ENCODE measurements at places on chromosomes 2 and 18.

DNA sequence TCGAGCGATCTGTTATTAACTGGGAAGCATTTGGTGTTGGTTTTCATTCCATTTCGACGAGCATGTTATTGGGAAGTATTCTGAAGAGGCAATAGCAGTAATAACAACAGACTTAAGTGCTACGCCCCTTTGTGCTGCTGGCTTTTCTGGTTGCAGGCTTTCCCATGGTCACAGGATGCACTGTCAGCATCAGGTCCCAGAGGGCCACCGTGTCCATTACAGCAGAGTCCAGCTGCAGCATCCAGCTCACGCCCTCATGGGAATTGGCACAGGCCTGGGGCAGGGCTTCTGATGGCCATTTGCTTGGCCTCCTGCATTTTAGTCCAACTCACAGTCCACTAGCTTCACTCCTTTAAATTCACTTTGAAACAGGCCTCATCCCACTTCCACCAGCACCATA lies 44.4 kb downstream of the BCL2L11 start:
- DNase-seq = no peak

- peak; percentile 82 for DNase-seq
These were observed 135.0 kb downstream of the TGIF1 start for GRCh38 chr18:3584897-3585460.

GRCh38 chr18:80210312-80211083 lies 36.8 kb downstream of the PARD6G start:
- no peak for DNase-seq

GRCh38 chr2:188870289-188870688 lies 103.9 kb upstream of the COL3A1 start:
- no peak for DNase-seq

- peak; percentile 95 for DNase-seq
These were observed 2.7 kb downstream of the ZNF532 start for GRCh38 chr18:58867281-58867961.

DNA sequence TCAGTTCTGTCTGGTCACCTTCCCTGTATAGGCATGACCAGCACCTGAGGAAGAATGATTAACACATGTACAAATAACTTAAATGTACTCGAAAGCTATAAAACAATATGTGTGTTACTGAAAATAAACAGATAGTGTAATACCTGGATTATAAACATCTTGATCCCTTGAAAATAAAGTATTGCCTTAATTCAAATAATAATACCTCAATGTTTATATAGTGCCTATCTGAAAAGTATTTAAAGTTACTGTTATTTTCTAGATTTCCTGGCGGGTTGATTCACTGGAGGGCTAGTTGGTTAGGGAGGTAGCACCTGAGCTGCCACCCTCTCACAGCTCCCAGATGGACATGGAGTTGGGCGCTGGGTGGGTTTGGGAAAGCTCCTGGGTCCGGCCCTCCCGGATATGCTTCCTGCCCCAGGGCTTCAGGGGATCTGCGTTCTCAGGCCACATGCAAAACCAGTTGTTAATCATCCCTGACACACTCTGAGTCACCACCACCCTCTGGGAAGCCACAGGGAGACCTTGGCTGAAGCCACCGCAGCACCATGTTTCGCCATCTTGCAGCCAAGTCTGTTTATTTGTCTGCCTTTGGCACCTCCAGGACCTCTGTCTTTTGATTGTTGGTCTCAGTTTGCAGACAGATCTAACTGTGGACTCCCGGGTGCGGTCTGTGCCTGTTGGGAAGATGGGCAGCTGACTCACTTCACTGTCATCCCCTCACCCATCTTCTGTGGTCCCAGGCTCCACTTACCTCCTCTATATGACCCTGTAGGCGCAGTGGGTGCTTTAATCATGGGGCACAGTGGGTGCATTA lies 35.3 kb downstream of the RAB31 start:
- peak; percentile 87 for DNase-seq

GRCh38 chr2:21256006-21256405 lies 132.2 kb downstream of the TDRD15 start:
- DNase-seq = no peak

DNA sequence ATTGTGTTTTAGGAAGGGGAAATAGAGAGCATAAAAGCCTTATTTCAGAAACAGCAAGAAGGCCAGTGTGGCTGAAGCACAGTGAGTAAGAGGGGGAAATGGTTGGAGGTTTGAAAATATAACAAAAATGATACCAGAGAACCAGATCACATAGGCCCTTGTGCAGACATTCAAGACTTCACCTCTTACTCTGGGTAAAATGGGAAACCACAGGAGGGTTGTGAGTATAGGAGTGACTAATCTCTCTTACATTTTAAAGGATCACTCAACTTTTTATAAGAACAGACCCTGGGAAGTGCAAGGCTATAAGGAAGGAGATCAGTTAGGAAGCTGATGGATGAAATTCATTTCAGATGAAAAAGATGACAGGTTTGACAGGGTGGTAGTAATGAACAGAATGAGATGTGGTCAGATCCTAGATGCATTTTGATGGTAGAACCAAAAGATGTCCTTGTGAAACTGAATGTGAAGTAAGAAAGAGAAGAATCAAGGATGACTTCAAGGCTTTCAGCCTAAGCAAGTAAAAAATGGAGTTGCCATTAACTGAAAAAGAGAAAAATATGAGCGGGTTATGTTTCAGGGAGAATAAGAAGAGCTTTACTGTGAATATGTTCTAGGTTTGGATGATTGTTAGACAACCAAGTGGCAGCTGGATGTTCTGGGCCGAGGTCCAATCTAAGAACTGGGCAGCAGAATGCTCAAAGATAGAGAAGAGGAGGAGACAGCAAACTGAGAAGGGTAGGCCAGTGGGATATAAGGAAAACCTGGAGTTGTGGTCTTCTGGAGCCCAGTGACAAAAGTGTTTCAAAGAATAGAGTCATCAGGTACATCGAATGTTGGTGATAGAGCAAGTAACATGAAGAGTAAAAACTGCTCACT lies 65.1 kb downstream of the USP40 start:
- DNase-seq = no peak

DNA sequence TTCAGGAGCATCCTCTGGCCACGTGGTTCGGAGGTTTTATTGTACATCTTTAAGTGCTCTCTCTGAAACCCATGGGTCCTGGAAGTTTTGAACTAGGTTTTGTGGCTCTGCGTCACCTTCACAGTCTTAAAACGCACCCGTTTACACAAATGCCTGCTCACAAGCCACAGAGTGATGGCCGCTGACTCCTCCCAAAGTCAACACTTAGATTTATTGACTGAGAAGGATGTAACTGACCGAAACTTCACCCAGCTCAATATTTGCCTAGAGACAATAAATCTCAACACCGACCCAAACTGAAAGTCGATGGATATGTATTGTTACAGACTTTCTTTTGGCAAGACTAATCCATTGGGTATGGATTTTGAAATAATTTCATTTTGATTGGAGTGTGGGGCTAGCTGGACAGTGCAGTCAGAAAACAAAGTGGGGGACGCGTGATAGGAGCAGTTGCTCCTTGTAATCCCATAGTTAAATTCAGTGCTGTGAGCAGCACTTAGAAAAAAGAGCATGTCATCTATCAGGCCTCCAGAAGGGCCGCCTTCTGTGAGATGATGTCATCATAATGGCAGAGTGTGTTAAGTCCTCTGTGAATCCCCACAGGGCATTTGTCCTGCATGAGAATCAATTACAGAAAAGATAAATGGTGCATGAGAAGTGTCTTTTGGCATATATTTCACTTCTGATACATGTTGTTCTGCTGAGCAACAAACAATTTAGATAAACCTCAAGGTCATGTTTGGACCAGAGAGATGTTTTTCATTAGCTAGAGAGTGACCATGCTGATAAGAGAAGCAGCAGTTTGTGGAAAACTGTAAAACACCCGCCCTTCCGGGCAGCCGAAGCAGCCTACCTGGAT lies 183.7 kb downstream of the INO80D start:
- DNase-seq = no peak

DNA sequence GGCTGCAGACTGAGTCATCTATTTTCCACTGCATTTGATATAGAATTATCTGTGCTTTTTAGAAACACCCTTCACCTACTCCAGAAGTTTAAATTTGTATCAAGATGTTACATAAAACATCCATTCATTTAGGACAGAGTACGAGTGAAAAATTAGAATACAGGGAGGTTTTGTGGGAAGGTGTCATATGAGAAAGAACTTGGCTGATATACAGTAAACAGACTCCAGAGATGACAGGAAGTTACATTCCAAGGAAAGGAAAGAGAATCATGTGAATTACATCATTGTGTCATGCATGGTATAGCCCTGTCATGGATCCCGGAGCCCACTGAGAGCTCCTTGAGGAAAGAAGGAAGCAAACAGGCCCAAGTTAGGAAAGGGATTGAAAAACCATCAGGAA lies 341.5 kb upstream of the PKDCC start:
- DNase-seq = no peak

DNA sequence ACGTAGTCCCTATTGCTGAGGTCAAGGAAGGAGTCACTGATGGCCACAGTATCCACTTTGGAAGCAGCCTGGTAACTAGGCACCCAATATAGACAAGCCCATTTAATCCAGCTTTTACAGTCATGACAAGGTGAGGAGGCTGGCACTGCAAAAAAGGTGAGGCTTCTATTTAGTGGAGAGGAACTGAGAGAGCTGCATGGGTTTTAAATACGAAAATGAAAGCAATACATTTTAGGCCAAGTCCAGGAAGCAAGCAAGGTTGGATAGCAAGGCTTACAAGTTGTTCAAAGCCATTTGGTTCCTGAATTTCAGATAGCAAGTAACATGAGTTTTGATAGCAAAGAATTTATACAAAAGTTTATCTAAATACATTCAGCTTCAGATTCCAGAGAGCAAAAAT lies 80.4 kb downstream of the SGPP2 start:
- no peak for DNase-seq

- no peak for DNase-seq
These were observed 349.7 kb downstream of the ZEB2 start for GRCh38 chr2:144170179-144170578.

- DNase-seq = no peak
These were observed 78.2 kb downstream of the ZEB2 start for GRCh38 chr2:144441711-144442141.

- no peak for DNase-seq
These were observed 116.4 kb downstream of the MREG start for GRCh38 chr2:215896921-215897320.

DNA sequence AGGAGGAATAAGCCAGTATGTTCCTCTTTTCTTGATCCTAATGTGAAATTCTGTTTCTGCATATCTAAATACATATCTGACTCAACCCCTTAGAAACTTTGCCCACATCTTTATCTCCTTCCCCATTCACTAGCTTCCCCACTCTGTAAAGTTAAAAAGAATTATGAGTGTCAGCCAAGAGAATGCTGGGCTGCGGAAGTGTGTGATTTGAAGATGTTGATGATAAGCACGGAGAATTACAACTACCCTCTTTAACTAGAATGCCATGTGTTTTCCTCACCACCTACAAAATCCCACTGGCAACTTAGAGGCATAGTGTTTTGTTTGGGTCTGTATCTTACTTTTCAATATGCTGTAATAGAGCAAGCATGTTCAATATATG lies 490.4 kb upstream of the FANCL start:
- DNase-seq = no peak

DNA sequence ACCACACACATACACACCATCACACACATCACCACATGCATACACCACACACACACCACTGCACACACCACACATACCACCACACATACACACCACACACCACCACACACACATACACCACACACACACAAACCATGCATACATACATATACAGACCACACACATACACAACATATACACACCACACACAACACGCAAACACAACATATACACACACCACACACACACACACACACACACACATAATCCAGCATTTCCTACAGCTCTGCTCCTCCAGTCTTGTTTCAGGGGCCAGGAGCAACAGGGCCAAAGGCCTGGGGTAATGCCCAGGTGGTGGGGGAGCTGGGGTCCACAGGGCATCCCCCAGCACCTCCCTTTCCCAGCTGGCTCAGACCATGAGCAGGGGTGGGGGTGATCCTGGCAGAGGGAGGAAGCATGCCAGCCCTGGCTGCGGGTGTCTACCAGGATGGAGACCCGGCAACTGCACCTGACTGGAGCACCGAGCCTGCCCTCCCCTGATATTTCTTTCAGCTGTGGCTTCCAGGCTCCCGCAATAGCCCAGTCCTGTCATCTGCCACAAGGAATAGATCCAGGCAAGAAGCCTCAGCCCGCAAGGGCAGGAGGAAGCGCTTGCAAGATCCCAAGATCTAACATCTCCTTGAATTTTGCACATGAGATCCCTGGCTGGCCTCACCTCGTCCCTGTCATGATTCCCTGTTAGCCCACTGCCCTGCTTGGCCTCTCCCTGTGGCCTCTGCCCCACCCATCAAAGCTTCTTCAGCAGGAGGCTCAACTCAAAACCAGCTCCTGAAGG lies 196.9 kb downstream of the TNS1 start:
- no peak for DNase-seq

DNA sequence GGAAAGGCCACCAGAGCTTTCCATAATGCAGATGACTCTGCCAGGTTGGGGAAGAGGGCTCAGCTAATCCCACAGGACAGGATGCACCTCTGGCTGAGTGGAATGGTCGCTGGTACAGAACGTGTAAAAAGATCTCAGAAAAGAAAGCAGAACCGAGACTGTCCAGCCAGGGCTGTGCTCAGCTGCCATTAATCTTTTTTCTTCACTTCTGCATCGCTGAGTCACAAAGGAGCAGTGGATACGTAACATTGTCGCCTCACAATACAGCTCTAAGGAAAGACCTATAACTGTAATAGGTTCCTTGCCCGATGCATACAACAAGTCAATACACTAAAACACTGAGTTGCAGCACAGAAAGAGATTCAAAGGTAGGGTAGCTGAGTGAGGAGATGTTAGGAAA lies 354.2 kb downstream of the EN1 start:
- DNase-seq = peak; percentile 38

DNA sequence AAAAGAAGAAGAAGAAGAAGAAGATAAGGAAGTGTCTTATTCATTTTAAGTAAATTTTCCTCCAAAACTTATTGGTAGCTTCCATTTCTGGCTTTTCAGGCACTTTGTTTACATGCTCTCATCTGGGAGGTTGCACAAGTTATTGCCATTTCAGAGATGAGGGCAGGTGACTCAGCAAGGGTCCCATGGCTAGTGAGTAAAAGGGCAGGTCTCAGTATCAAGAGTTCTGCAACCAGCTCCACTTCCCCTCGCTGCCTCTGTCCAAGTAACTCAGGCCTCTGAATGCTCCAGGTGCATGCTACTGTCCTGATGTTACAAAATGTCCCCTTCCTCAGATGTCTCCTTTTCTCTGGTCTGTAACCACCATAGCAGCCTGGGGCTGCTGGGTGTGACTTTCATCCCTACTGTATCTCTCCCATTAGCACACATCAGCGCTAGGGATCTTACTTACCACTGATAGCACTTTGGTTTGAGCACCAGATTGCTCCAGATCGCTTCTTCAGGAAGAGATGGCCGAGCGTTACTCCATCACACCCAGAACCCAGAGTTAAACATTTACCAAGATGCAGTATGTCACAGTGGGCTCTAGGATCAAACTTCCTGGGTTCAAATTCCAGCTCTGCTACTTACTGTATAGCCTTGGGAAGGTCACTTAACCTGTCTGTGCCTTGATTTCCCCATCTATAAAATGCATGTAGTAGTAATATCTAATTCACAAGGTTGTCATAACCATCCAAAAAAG lies 57.4 kb upstream of the LAPTM4A start:
- no peak for DNase-seq

All from endodermal cell (in vitro differentiated cells).